ENCODE measurements at places on chromosomes 12 and 14.

DNA sequence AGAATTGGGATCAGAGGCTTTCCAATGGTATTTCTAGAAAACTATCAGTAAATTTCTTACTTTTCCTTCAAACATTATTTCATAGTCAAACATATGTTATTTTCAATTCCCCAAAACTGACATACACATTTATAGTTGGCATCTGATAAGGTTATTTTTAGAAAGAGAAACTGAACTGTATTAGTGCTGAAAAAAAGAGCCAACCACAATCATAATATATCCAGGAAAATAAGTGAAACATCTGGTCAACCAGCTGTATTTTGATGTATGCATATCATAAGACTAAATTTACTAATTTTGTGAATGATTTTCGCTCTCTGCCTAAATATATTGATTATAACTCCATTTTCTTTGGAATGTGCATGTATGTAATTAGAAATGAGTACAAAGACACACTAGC is 554.2 kb downstream of the FLRT2 start:
- no peak for DNase-seq

- peak; percentile 81 for DNase-seq
Observed at GRCh38 chr12:79689477-79690141, 1.2 kb downstream of the PAWR start.

DNA sequence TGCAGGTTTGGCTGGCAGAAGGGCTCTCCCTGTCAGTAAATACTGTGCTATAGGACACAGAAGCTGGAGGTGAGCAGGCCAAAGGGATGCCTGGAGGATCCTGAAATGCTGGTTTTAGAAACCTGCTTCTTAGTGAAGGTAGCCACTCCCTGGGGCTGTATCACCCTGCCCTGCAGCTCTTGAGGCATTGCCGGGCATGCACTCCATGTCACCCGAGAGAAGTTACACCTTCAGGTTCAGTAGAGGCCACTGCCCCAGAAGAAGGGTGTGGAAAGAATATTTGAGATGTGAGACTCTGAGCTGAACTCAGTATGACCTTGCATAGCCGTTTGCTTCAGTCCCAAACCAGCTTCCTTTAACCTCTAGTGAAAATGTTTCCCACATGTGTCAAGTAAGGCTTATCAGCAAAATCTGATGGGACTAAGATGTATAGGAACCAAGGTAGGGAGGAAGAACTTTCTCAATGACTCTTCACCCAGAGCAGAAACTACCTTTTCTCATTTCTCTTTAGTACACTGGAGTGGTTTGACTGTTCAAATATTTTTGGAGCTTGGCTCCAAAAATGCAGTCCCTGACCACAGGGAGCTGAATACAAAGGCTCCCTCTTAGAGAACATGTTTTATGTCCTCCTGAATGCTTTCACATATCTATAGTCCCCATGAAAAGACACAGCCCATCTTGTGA is 164.5 kb upstream of the DYRK2 start:
- DNase-seq: peak; percentile 21

GRCh38 chr12:29744365-29744764 is 39.4 kb downstream of the TMTC1 start:
- no peak for DNase-seq

DNA sequence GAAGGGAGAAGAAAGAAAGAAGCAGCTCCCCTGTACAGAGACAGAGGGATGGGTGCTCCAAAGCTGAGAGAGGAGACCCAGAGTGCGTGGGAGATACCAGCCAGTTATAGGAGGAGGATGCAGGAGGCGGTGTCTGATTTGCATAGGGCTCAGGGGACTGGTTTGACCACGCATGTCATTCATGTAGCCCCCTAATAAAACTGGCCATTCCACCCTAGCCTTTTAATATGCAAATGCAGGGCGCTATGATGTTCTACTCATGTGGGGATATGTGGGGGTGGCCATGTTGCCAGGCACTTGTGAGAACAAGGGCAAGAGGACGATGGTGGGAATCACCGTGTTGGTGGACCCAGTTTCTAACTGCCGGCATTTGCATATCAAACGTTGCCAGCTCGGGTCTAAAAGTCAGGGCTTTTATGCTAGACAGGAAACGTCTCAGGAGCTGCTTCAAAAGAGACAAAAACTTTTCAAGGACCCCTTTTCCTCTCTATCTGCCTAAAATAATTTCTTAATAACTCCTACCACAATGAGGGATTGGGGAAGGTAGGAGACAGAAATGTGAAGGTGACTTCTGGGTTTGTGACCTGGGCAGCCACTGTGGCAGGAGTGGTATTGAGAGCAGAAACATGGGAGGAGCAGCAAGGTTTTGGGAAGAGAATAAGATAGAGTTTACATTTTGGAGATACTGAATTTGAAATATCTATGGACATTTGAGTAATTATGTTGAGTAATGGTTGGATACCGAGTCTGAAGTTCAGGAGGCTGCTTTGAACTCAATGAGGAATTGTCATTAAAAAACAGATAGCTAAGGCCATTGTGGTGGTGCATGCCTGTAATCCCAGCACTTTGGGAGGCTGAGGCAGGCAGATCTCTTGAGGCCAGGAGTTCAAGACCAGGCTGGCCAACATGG is 2.2 kb upstream of the ATXN3 start:
- DNase-seq: no peak

DNA sequence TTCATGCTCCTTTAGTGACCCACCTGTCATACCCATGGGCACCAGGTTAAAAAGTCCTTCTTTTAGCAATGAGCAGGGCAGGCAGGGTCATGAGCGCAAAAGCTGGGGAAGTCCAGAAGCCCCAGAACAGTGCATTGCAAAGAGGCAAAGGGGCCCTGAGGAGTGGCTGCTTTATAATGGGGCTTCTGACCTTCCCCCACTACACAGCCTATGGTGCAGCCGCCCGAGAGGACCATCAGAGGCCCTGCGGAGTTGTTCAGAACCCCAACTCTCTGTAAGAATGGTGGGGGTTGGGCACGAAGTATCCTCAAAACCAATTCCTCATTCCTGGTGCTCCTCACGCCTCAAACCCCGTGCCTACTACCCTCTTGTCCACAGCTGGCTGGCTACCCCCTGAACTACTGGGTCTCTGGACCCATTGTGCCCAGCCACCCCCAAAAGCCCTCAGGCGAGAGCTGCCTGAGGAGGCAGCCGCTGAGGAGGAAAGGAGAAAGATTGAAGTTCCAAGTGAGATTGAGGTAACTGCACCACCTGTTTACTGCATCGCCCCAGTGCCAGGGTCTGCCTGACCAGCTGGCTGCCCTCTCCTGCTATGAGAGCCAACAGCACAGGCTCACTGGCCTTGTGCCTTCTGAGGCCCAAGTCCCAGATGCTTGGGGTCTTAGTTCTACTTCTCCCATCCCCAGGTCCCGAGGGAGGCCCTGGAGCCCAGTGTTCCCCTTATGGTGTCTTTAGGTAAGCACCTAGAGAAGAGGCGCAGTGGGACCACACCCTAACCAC is 6.7 kb downstream of the REC8 start:
- no peak for DNase-seq

DNA sequence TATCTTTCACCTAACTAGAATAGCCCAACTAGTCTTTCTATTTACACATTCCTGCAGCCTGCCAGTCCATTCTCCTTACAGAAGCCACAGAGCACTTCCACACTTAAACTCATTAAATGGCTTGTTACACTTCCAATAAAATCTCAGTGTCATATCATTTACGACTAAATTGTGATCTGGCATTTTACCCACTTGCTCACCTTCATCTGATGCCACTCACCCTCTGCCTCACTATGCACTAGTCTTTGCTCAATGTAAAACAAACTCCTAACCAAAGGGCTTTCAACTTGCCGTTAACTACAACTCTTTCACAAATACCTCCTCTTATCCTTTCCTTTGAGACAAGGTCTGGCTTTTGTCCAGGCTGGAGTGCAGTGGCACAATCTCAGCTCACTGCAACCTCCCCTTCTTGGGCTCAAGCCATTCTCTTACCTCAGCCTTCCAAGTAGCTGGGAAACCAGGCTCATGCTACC is 24.1 kb downstream of the YAF2 start:
- peak; percentile 33 for DNase-seq

DNA sequence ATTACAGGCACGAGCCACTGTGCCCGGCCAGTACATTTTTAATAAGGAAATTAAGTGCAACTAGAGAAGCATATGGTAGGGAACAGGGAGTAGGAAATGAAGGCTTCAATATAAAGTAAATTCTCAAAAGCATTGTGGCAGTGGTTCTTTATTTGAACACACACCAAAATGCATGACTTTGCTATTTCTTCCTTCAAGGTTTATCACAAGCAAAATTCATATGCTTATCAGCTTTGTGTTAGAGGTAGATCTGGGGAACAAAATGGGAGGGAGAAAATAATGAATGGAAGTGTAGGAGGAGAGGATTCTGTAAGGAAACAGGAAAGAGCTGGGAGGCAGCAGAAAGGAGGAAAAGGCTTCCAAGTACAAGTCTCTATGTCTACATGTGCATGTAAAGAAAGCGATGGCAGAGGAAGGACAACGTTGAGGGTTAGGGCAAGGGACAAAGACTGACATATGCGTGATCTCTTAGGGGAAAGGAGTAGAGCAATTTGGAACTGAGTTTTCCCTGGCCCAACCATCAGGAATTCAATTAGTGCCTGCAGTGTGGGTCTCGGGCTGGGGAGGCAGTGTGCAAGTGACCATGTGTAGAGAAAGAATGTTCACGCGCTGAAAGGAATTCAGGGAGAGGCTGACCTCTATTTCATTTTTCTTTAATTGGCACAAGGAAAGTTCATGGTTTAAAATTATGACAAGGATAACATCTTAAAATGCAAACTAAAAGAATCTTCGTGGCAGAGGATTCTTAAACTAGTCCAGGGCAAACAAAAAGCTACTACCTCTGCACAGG is 22.9 kb upstream of the RASSF8 start:
- no peak for DNase-seq

GRCh38 chr14:74571901-74572725 is 39.9 kb downstream of the LTBP2 start:
- DNase-seq: peak; percentile 10

DNA sequence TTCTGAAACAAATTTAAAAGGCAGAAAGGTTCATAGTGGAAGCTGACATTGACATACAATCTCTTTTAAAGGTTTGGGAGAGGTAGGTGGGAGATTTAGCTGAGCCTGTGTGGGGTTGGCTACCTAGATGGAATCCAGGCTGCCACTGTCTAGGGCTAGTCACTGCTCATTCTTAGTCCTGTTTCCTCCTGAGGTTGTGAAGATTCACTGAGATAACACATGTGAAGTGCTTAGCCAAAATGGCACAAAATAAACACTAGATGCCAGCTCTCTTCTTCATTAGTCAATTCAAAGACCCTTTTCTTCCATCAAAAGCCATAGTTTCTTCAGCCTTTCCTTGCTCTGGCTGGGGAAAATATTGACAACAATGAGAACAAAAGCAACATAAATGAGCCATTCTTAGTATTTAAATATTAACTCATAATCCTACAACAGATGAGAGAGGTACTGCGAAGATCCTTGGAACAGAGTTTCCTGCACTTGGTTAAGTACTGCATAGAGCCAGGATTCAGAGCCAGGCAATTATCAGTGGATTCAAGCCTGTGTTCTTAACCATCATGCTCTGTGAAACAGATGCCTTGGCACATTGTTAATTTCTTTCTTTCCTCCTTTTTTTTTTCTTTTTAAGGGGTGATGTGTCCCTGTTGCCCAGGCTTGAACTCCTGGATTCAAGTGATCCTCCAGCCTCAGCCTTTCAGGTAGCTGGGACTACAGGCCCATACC is 3.5 kb downstream of the MYF6 start:
- no peak for DNase-seq

- DNase-seq: no peak
Observed at GRCh38 chr14:34009956-34010355, 59.1 kb upstream of the EGLN3 start.

- no peak for DNase-seq
Observed at GRCh38 chr12:77130193-77130592, 64.8 kb upstream of the E2F7 start.

DNA sequence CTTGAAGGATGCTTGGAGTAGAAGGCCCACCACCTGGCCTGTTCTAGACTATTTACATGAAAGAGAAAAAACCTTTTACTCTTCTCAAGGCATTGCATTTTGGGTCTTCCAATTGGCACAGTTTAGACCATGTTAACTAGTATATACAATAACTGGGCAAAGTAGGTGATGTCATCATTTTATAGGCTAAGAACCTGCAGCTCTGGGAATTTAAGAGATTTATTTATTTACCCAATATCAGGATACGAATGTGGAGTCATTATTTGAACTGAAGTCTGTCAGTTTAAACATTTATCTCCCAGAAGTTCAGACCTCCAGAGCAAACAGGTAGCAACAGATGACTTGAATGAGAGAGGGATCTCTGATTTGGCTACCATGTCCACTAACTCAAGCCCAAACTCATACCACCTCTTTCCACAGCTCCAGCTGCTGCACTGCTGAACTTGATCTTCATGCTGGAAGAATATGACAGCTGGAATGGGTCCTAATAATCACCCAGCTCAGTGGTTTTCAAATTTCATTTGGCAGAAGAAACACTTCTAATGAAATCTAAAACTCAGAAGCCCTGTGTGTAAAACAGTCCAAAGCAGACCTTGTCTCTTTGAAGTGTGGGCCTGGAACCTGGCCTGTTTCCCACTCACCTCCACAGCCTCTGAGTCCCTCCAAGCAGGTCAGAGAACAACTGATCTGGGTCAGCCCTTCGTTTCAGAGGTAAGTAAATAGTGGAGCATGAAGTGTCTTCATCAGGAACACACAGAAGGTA is 179.2 kb downstream of the EMP1 start:
- no peak for DNase-seq

- no peak for DNase-seq
Observed at GRCh38 chr12:89858718-89859117, 150.1 kb upstream of the ATP2B1 start.

Measured in small intestine (tissue), 16 donors.